ENCODE measurements at places on chromosomes 16 and 17.

DNA sequence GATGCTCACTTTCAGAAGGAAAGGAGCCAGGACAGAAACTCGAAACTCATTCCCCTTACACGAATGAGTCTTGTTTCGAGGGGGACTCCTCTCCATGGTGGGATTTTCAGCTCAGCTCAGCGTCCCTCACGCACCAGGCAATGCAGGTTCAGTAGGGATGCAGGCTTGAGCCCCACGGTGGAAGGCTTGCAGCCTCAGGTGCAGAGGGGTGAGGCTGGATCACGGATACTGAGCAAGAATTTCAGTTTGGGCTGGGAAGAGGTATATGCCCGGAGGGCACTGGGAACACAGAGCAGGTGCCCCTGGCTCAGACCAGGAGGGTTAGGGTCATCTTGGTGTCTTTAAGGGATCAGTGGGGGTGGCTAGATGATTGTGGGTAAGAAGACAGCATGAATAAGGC, 344.9 kb upstream of the TNRC6C start:
- no peak for DNase-seq

GRCh38 chr16:86061721-86062120, 162.8 kb downstream of the IRF8 start:
- DNase-seq = no peak

- no peak for DNase-seq
Observed at GRCh38 chr17:1582374-1582773, 19.8 kb upstream of the PITPNA start.

GRCh38 chr17:50144845-50145531, 5.5 kb downstream of the PPP1R9B start:
- no peak for DNase-seq

GRCh38 chr17:78378225-78379130, at the start of gene PGS1:
Gene PGS1 (plus strand): TSS chr17:78378649. CDS start chr17:78378666, 17 bp downstream.
- DNase-seq = peak; percentile 74

DNA sequence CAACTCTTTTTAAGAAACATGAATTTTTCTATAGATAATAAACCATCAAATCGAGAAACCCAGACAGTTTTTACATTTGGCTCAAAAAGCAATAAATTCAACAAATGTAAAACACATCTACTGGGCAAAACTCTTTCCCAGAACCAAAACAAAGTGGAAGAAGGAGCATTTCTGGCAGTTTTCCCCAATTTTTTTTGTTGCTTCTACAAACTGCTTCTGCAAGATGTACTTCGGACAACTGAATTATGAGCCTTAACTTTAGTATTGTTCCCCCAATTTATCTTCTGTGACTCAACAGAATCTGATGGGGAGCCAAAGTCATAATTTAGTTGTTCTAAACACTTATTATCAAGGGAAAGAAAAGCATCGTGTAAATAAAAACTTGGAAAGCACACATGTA, 1047.2 kb downstream of the CDH11 start:
- DNase-seq = no peak

DNA sequence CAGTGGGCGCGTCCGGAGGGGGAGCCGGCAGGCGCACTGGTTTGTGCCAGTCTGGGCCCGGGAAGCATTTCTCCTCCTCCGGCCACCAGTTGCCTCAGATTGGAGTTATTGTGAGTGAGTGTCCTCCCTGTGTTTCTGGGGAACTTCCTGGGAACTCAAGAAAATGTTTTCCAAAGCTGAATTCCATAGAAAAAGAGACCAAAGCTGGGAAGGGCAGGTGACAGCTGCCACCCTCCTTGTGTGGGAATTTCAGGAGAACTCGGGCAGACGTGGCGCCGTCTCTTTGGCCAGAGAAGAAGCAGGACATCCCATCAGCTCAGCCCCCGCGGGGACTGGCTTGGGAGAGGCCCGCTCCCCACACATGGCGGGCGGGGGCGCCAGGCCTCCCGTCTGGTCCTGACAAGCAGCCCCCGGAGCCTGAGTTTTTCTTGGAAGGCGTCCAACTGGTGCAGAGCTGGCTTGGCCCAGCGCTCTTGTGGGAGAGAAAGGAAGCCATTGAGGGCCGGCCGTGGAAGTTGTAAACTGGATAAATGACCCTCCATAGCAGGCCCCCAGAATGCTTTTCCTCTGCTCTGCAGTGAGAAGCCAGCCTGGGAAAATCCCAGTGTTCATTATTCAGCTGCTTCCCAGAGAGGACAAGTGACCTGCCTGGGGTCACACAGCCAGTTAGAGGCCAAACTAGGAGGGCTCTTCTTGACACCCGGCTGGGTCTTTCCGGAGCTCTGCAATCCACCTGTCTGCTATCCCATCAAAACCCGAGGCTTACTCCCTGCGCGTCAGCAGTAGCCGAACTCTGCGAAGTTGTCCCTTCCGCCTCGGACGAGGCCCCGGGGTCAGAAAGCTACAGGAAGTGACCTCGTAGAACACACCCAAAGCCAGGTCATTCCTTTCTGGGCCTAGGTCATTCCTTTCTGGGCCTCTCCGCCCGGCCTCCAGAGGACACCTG, 39.2 kb upstream of the GSE1 start:
- DNase-seq = no peak

- no peak for DNase-seq
Observed at GRCh38 chr17:19805006-19805405, 56.9 kb upstream of the ALDH3A1 start.

DNA sequence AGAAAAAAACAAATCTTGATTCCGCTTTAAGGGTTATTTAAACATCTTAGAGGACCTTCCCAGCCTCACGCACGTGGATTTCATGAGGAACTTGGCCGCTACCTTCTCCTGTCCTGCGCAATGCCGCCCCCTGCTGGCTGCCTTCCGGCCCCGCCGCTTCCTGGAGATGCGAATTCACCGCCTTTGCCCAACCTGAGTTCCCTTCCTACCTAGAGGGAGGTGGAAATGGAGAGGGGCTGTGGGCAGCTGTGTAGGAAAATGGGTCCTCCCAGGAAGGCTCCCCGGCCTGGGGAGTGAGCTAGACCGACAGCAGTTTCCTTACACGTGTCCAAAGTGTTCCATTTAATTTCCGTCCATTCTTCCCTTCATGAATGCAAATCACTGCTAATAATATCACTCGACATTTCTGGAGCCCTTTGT, 1.0 kb upstream of the ABCC12 start:
- peak; percentile 70 for DNase-seq

GRCh38 chr16:51143196-51143977, 7.7 kb downstream of the SALL1 start:
- no peak for DNase-seq

DNA sequence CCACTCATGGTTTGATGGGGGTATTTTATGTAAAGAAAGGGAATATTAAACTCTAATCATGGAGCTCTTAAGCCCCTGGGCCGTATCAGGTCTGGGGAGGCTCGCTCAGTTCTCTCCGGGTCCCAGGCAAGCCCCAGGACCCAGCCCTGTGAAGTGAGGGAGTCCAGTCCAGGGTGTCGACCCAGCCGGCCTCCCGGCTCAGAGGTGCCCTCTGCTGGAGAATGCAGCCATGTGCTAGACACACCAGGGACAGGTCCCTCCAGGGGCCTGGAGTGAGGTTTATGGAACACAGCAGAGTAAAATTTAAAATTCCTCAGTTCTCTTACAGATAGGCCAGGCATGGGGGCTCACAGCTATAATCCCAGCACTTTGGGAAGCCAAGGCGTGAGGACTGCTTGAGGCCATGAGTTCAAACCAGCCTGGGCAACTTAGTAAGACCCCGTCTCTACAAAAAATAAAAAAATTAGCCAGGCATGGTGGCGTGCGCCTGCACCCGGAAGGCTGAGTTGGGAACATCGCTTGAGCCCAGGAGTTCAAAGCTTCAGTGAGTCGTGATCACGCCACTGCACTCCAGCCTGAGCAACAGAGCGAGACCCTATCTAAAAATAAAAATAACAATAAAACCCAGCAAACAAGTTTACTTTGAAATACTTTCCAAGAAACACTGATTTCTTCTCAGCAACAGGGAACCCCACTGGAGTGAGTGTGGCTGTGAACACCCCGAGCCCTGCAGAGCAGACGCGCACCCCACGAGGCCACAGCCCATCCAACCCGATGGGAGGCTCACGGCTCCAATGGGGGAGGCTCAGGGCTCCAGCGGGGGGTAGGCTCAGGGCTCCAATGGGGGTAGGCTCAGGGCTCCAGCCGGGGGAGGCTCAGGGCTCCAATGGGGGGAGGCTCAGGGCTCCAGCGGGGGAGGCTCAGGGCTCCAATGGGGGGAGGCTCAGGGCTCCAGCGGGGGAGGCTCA, 72.2 kb downstream of the ZNF778 start:
- peak; percentile 44 for DNase-seq

- DNase-seq = no peak
Observed at GRCh38 chr17:57915544-57915943, 39.7 kb downstream of the CUEDC1 start.

GRCh38 chr17:33779234-33779591, 475.9 kb upstream of the CCL2 start:
- peak; percentile 3 for DNase-seq

DNA sequence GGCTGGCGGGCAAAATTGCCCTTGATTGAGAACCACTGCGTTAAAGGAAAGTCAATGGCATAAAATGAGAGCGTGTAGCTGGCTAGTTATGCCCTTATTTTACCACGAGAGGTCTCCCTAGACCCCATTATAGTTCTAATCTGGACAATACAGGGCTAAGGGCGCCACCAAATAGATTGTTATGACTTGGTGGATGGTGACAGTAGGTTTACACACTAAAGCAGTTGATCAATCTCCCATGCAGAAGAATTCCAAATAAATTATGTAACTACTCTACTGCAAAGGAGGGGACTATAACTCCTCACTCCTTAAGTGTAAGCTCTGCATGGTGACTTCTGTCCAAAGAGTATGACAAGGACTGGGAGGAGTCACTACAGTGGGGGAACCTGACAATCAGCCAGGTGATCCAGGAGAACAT, 20.4 kb upstream of the YPEL2 start:
- peak; percentile 28 for DNase-seq

- DNase-seq = no peak
Observed at GRCh38 chr17:74356646-74357465, 4.8 kb downstream of the BTBD17 start.

- no peak for DNase-seq
Observed at GRCh38 chr17:42135664-42136653, 13.4 kb downstream of the HSPB9 start.

DNA sequence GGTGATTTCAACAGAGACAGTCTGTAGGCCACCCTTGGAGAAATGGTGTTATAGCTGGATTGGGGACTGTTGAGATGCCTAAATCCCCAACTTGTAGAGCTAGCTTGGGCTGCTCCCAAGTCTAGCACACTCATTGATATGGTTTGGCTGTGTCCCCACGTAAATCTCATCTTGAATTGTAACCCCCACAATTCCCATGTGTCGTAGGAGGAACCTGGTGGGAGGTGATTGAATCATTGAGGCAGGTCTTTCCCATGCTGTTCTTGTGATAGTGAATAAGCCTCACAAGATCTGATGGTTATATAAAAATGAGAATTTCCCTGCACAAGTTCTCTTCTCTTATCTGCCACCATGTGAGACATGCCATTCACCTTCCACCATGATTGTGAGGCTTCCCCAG, 536.0 kb downstream of the CDH13 start:
- DNase-seq = no peak

DNA sequence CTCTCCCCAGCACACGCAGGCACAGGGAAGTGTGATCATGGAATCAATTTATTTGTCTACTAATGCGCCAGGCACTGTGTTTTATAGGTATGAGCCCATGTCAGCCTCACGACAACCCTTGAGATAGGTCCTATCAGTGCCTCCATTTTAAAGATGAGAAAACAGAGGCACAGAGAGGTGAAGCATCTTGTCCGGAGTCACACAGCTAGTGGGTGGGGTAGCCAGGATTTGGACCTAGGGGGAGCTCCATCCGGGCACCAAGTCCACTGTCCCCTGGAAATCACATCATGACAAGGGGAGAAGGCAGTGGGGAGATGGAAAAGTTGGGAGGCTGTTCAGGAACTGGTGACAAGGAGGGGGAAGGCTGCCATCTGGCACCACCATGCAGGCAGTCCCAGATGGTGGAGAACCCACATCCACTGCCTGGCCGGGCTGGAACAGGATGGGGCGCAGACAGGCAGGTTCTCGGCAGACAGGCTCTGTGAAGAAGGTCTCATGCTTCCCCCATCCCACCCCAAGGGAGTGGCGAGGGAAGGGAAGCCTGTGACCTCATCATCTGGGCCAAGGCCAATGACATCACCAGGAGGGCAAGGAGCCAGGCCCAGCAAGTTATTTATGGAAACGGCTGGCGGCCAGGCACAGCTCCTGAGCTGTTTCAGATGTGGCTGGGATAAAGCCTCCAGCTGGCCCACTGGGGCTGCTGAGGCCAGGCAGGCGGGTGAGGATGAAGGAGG, 126.0 kb upstream of the SDK2 start:
- DNase-seq = no peak

- DNase-seq = no peak
Observed at GRCh38 chr16:78972006-78972405, 628.5 kb downstream of the MAF start.

GRCh38 chr17:36808180-36808661, 129.1 kb upstream of the LHX1 start:
- DNase-seq = no peak

- peak; percentile 20 for DNase-seq
Observed at GRCh38 chr17:2101448-2102257, 46.8 kb downstream of the HIC1 start.

DNA sequence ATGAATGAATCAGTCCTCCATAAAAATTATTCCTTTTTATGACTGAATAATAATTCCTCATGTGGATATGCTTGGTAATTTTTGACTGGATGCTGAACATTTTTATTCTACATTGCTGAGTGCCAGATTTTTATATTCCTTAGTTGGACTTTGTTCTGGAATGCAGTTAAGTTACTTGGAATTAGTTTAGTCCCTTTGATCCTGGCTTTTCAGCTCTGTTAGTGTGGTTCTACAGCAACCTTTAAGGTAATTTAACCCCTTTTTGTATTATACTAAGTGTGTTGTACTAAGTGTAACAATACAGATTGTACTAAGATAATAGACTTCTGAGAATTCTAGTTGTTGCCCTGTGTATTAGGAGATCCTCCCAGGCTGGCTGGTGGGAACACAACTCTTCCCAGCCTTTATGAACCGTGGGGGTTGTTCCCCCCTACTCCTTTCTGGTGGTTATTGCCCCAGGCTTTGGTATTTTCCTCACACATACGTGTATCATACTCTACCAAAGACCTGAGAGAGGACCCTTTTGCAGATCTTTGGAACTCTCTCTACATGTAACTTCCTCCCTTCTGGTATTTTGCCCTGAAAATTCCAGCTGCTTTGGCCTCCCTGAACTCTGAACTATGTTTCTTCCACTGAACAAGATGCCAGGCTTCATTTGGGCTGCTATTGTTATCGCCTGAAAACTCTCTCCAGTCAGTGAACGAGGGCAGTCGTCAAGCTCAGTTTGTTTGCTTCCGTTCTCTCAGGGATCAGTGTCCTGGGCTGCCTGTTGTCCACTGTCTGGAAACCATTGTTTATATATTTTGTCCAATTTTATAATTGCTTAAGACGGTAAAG, 30.5 kb downstream of the TANGO6 start:
- no peak for DNase-seq

Measured in stimulated activated CD4-positive, alpha-beta T cell treated with anti-CD3 and anti-CD28 coated beads, Interleukin-2, amount 100 ng/mL, for 4 hours (primary cell).